ENCODE measurements at places on chromosomes 2 and 18.

DNA sequence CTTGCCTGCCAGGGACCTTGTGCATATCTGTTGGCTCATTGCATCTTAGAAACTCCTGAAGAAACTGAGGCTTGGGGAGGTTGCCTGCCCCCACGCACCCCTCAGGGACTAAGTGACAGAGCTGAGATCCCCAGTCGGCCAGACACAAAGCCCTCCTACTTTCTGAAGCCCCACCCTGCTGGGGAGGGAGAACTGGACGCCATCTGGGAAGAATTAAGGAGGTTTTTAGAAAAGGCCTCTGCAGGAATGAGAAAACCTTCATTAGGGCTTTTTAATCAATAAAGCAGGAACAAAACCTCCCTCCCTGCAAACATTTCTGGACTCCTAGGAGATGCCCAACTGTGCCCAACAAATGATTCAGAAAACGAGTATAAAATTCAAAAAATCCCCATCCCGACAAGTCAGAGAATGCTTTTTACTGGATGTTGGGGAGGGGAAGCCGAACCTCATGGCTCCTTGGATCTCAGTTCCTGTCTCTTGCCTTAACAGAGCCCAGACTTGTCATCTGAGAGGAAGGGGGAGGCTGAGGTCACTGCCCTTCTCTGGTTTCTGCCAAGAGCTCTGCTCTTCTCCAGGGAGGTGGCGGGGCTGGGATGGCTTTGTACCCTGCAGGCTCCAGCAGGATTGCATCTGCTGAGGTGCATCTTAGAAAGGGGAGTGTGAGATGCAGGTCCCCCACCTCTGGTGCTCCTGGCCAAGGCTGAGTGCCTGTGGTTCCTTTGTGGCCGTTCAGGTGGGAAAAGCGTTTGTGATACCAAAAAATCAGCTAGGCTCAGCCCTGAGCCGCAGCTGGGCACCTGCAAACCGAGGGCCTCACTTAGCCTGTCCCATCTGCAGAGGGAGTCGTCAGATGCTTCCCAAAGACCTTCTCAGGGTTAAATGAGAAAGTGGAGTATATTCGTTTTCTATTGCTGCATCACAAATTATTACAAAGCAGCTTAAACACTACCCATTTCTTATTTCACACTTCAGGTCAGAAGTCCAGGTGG lies 142.4 kb downstream of the ZFP36L2 start:
- DNase-seq, result peak; percentile 53

DNA sequence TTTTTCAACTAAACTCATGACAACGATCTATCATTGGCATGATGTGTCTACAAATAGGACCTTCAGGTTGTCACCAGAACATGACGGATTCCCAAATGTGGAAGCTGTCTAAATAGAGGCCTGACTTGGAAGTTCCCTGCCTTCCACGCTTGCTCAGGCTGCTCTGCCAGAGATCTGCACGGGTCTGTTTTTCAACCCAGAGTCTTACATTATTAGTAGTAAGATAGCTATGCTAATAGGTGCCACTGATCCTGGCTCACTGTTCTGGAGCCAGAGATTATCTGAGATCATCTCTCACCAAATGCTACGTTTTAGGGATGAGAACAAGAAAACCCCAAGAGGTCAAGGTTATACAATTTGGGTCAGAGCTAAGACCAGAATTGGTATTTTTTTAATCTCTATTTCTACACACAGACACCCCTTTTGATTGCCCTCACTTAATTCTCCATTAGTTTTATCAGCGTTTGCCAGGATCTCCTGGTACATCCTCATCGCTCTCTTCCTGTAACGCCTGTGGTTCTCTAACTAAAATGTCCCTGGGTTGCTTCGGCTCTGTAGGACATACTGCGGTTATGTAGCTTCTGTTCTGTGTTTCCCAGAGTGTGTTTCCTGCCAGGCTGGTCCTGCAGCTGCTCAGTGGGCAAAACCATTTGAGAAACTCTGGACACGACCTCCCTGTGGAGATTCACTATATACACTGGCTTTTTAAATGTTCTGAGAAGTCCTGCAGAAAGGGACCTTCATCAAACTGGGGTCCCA lies 5.7 kb downstream of the CDC42EP3 start:
- no peak for DNase-seq

- no peak for DNase-seq
Measured at GRCh38 chr2:158182676-158183295, 81.1 kb downstream of the UPP2 start.

GRCh38 chr18:56298935-56299334 lies 339.5 kb downstream of the TXNL1 start:
- DNase-seq, result peak; percentile 79

DNA sequence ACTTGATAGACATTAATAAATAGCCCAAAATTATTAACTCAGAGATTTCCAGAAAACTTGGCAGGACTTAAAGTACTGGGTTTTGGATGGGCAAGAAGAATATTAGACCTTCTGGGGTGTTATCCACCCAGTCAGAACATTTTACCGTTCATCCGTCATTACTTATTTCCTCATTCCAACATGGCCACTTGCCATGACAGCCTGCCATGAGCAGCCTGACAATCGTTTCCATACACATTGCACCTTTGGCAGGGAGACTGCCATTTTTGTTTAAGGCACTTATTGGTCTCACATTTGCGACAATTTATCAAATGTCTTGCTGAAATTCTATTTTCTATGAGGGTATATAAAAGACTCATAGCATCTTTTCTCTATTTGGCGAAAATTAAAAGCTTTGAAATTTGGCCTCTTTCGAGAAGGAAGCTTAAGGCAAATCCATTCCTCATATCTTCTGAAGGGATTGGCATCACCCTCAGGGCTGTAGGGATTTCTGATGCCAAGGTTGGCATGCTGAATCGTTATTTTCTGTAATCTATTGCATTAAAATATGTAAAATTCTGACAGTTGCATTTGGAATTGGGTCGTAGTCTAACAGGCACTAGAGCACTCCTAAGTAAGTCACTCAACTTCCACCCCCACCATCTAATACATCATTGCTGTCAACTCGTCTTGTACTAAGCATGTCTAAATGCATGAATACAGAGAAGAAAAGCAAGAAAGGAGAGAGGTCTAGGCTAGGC lies 406.3 kb upstream of the PIK3C3 start:
- DNase-seq, result no peak

- no peak for DNase-seq
Measured at GRCh38 chr18:2316082-2316750, 255.1 kb downstream of the METTL4 start.

DNA sequence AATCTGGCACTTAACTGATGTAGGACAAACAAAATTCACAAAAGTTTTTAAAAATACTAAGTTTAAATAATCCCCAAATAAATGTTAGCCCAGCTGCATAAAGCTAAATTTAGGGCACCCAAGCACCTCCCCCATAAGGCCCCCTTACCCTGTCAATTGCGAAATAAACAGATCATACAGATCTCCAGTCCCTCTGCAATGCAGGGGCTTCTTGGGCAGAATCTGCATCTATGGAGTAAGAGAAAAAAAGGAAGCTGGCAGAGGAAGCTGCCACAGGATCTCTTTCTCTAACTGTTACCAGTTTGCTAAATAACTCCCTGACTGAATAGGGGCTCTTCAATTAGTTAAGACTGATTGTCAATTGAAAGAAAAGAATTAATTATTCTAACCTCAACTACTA lies 117.7 kb downstream of the MEMO1 start:
- no peak for DNase-seq

DNA sequence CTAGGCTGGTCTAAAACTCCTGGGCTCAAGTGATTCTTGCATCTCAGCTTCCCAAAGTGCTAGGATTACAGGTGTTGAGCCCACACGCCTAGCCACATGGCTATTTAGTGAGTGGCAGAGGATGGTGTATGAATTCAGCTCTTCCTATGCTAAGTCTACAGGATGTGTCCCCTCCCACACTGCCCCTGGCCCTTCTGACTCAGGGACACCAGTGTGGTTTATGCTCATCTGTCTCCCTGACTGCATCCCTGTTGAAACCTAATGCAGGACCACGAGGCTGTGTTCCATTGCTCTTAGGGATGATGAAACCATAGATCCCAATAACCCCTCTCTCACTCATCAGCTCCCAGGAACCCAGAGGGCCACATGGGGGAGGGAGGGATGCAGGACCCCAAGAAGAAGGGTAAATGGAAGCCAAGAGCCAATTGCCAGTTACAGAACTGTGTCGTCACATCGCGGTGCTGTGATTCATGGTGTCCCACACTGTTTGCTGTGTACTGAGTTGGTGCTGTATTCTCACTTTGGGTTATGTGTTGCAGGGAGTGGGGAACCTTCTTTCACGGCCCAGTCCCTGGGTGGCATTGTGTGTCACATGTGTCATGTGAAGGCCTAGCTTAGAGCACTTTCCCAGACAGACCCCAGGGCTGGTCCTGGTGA lies 102.9 kb upstream of the HAAO start:
- DNase-seq, result no peak

GRCh38 chr2:127324635-127325034 lies 30.7 kb upstream of the ERCC3 start:
- peak; percentile 28 for DNase-seq

- DNase-seq, result peak; percentile 29
Measured at GRCh38 chr18:13500227-13500865, 226.0 kb downstream of the FAM210A start.

- no peak for DNase-seq
Measured at GRCh38 chr2:220057391-220057790, 430.0 kb downstream of the SLC4A3 start.

- no peak for DNase-seq
Measured at GRCh38 chr2:202056611-202057010, 16.4 kb upstream of the KIAA2012 start.

GRCh38 chr2:178521304-178522150 lies 41.3 kb downstream of the PLEKHA3 start:
- DNase-seq, result no peak

DNA sequence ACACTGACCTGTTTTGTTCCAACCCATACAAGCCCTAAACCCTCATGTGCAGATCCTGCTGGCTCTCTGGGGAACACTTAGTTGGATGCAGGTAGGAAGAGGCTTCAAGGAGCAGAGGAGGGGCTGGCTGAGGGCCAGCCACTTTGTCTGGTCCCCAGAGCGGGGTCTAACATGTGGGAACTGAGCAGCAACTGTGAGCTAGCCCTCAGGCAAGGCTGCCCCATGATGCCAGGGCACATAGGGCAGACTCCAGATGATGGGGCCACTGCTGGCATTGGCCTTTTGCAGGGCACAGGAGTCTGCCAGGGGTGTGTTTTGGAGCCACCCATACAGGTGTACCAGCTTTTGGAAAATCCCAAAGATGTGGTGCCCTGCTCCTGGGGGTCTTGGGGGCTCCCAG lies 67.7 kb downstream of the HPCAL1 start:
- no peak for DNase-seq

DNA sequence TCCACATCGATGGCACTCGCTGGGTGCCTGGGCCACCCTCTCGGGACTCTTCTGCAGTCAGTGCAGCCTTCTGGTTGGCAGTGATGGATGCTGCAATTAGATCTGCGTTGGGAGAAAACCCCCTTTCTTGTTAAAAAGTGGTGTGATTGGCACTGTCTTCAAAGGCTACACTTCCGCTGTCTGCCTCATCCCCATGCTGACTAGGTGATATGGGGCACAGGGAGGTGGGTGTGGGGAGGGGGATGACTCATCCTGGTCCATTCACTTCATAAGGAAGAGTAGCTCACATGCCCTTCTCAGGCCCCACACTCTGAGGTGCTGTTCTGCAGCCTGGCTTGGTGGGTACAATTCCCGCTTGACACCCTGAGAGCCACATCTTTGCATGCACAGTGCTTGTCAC lies 77.4 kb downstream of the THNSL2 start:
- DNase-seq, result peak; percentile 54

- DNase-seq, result peak; percentile 35
Measured at GRCh38 chr18:12422936-12423335, 15.2 kb downstream of the PRELID3A start.

GRCh38 chr2:37282746-37283145 lies 41.9 kb downstream of the PRKD3 start:
- no peak for DNase-seq

DNA sequence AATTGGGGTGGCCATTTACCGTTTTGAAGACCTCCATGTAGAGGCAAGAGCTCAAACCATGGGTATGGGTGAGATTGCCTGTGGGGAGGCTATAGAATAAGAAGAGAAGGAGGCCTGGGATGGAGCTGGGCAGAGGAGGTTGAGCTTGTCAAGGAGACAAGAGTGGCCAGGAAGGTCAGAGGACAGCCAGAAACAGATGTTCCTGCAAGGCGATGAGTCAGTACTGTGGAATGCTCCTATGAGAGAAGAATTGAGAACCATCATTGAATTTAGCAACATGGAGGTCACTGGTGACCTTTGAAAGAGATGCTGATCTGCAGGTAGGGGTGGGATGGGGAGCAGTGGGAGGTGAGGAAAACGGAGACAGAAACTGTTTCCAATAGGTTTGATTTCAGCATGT lies 3.5 kb downstream of the ACSL3 start:
- DNase-seq, result peak; percentile 76

DNA sequence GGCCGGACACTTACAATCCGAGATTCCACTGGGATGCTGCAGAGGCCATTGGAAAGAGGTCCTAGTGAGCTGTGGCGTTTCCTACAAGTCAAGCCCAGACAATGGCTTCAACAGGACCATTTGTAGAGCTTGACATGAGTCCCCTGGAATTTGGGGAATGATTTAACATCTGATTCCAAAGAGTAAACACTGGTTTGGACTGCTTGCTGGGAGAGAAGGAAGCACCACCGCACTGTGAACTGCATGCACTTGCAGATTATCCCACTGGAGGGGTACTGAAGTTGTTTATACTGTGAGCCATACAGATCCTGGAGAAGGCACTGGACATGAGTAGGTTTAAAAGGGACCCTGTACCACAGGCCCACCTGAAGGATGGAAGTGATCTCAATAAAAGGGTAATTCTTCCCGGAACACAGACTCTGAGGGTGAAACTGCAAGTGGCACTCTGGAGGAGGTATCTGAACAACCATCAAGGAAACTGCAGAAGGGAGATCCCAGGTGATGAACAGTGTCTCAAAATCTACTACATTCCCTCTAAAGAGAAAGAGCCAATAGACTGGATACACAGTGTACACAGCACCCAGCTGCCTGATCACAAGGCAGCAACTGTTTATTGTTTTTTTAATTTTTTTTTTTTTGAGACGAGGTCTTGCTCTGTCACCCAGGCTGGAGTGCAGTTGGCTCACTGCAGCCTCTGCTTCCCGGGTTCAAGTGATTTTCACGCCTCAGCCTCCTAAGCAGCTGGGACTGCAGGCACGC lies 4.3 kb upstream of the RAB6C start:
- no peak for DNase-seq

- DNase-seq, result no peak
Measured at GRCh38 chr2:54962935-54963440, 87.3 kb downstream of the RTN4 start.
